ENCODE measurements at places on chromosomes 5 and 9.

DNA sequence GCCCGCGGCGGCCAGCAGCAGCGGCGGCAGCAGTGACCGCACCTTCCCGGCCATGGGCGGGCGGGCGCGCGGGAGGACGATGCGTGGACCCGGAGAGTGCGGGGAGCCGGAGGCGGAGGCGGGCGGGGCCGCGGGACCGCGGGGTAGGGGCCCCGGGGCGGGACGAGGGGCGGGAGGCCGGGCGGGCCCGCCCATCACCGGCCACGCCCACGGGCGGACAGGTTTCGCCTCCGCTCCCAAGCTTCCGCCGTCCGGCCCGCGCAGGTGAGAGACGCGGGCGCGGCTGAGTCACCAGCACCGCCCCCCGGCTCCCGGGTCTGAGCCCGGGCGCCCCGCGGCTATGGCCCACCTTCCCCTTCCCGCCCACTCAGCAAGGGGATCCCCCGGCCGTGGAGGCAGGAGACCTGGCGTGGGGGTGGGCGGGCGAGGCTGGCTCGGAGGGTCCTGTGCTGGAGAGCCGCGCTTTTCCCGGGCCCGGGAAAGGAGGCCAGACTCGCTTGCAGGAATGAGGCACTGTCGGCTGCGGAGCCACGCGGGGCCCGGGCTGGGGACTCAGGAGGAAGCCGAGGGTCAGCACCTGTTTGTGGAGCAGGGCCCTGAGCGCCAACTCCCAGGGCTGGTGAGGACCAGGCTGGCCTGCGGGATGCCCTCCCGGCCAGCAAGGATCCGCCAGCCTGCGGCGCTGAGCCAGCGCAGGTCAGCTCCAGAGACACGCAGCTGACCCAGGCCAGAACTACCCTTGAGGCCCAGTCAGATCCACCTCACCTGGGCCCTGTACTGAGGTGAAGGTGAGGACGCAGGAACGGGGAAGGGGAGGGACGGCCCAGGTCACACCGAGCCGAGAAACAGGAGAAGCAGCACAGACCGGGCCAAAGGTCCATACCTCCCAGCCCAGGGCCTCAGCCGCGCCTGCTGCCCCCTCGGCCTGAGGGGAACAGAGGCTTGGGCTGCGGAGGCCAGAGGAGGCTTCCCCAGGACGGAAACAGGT lies at the start of gene ENTPD2:
TSS of gene ENTPD2 (minus strand) at position 118 of the 988 bp plus-strand sequence. CDS start at position 54, 64 bp downstream.
- no peak for DNase-seq

DNA sequence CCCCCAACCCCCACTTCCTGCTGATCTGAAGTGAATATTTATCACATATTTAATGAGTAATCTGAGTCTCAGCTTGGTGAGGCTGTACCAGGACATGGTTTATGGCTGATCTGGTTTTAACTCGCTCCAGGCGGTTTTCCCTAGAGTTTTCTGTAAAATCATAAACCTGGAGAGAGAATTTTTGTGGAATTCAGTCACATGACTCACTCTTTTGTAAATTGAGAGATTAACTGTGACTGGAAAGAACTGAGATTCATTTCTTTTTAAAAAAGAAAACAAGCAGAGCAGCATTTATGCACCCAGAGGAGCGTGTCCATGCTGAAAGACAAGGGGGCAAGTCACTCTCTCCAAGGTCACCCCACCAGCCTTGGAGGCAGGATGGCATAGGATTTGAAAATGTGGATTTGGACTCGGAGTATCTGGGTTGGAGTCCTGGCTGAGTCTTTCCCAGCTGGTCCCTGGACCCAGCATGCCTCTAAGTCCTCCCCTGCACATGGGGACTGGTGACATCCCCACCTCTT lies 81.8 kb downstream of the ZNF618 start:
- DNase-seq: no peak

DNA sequence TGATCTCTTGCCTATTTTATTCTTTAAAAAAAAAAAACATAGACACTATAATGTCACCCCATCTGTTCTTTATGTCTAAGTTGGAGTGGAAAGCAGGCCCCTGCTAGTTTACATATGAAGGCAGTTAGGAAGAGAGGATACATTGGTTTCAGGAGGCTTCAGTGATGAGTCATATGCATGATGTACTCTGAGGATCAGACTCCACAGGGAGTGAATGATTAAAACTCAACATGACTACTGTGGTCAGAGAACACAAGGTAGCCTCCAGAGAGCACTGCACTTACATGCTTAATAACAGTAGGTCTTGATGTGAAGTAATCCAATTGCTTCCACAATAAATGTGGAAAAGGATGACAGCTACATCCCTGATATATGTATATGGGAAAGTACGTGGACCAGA lies 22.7 kb upstream of the FSTL4 start:
- DNase-seq: no peak

- DNase-seq: no peak
These were observed 136.5 kb downstream of the PBX3 start for GRCh38 chr9:125883565-125884217.

- DNase-seq: no peak
These were observed 435.7 kb downstream of the PLK2 start for GRCh38 chr5:58024151-58024550.
